Mucosa of gallbladder (tissue), 1 donor: ENCODE measurements at places on chromosomes 1 and 21. TPM values are rescaled to one million over a fixed set of nuclear protein-coding genes. Genes with fewer than 3 reads are reported as not detected.

The KCNA3 gene
- 3.5 TPM for total RNA-seq

The PRAMEF5 gene
- total RNA-seq: not detected

The VHLL gene
- not detected for total RNA-seq

The SLC30A10 gene
- 5.5 TPM for total RNA-seq

The CYP4Z1 gene
- total RNA-seq: not detected

The GDAP2 gene
- total RNA-seq: 30.1 TPM

The FCRL2 gene
- 0.09 TPM for total RNA-seq

The KRTAP13-3 gene
- not detected for total RNA-seq

The SPRR1A gene
- not detected for total RNA-seq

The ADORA3 gene
- 15.8 TPM for total RNA-seq
